ENCODE measurements at places on chromosomes 7 and 10. TPM values are rescaled to one million over a fixed set of nuclear protein-coding genes. Genes with fewer than 3 reads are reported as not detected.

H2BK1 gene
- total RNA-seq: not detected

GRCh38 chr10:17226891-17227303 is 1.1 kb upstream of the VIM start:
- no peak for DNase-seq

DNA sequence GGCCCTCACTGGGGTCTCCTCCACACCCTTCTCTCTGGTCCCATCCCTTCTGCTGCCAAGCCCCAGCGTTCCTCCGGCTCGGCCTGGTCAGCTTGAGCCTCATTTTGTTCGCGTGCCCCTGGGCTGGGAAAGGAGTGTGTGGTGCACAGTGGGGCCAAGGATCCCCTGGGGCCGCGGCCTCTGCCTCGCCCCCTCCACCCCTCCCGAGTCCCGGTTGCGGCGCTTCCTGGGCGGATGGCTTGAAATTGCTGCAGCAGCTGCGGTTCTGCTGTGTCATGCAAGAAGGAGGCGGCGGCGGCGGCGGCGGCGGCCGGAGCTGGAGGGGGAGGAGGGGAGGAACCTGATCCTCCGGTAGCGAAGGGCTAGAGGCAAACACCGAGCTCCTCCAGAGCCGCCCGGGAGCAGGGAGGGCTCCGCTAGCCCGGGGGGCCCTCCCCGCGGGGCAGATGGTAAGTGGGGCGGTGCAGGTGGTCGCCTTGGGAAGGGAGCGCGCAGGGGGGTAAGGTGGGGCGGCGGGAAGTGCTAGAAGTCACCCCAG is 217.8 kb upstream of the MKLN1 start:
- DNase-seq: peak; percentile 94

DNA sequence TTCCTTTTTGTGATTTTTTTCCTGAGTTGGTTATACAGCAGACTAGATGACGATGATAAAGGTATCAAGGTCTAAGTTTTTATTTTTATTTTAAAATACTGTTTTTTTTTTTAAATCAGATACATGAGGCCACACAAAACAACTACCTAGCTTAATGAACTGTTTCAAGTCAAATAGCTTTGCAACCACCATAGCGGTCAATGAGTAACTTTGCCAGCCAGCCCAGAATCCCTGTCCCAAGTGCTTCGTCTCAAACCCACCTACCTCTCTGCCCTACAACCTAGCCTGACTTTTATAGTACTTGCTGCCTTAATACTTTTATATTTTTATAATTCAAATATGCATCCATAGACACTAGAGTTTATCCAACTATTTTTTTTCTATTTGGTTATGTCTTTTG is 676.5 kb downstream of the NRG3 start:
- no peak for DNase-seq

NKX2-3 gene
- not detected for total RNA-seq

GRCh38 chr7:108724251-108725100 is 154.8 kb downstream of the DNAJB9 start:
- DNase-seq: no peak

CYP2C9 gene
- 7.2 TPM for total RNA-seq

- no peak for DNase-seq
Observed at GRCh38 chr7:34991938-34992840, 45.1 kb downstream of the DPY19L1 start.

DNA sequence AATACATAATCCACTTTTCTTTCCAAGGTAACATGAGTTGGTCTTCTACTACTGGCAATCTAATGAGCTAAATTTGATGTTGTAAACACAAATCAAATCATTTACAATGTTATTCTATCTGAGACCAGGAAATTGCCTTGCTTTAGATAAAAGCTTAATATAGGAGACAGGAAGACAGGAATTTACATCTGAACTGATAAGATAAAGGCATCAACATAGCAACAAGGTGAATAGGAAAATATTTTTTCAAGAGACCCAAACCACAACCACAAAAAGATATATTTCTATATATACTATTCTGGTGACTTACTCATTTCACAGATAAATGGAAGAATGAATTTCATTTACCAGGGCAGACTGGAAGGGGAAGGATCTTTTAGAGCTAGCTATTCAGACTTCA is 46.3 kb upstream of the CALCR start:
- no peak for DNase-seq

SLC39A12 gene
- total RNA-seq: not detected

SEC61G gene
- 117 TPM for total RNA-seq

DNA sequence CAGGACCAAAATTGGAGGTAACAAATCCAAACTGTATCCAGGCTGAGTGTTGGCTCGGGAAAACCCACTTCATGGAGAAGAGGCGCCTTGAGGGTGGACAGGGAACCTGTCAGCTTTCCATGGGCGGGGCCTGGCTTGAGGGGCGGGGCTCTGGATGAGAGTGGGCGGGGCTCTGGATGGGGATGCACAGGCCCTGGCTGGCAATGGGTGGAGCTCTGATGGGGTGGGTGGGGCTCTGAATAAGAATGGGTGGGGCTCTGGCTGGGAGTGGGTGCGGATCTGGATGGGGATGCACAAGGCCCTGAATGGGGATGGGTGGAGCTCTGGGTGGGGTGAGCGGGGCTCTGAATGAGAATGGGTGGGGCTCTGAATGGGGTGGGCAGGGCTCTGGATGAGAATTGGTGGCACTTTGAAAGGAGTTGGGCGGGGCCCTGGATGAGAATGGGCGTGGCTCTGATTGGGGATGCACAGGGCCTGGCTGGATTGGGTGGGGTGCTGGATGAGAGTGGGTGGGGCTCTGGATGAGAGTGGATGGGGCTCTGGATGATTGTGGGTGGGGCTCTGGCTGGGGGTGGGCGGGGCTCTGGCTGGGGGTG is 96.6 kb upstream of the NPTX2 start:
- DNase-seq: no peak

CLCN1 gene
- not detected for total RNA-seq

DNA sequence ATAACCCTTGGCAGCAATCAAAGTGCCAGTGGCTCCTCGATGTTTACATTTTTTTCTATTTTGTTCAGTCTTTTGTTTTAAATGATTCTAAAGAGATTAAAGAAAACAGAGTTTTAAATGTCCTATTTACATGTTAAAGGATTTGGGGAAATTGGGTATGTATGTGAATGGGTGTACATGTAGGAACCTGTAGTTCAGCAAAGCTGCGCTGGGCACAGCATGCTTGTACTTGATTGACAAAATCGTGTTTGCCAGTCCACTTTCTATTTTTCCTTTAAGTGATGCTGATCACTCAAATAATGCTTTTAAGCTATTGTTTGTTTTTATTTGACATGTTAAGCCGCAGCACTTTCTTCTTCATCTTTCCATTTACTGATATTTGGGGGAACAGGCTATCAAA is 40.9 kb downstream of the FHIP2A start:
- no peak for DNase-seq

DNA sequence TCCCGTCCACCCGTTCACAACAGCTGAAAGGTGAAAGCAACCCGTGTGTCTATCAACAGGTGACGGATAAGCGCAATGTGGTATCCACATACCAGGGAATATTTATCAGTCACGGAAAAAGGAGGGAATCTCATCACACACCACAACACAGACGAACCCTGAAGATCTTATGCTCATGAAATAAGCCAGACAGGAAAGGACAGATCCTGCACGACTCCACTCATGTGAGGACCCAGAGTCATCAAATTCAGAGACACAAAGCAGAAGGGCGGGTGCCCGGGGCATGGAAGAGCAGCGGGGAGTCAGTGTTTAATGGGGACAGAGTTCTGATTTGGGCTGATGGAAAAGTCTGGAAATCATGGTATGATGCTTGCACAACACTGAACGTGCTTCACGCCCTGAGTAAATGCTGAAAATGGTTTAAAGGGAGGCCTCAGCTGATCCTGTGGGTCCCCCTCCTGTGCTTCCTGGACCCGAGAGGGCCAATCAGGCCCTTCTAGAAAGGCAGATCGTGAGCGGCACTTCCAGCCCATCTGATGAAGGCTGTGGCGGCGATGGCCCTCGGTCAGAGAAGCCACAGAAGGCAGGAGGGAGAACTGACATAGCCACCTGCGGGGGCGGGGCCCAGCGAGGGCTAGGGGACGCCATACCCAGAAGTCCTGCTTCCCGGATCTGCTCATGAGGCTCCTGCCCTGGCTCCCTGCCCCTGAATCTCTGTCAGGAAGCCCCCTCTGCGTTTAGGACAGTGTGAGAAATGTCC is 19.1 kb downstream of the WDR86 start:
- no peak for DNase-seq

HABP2 gene
- total RNA-seq: not detected

DNA sequence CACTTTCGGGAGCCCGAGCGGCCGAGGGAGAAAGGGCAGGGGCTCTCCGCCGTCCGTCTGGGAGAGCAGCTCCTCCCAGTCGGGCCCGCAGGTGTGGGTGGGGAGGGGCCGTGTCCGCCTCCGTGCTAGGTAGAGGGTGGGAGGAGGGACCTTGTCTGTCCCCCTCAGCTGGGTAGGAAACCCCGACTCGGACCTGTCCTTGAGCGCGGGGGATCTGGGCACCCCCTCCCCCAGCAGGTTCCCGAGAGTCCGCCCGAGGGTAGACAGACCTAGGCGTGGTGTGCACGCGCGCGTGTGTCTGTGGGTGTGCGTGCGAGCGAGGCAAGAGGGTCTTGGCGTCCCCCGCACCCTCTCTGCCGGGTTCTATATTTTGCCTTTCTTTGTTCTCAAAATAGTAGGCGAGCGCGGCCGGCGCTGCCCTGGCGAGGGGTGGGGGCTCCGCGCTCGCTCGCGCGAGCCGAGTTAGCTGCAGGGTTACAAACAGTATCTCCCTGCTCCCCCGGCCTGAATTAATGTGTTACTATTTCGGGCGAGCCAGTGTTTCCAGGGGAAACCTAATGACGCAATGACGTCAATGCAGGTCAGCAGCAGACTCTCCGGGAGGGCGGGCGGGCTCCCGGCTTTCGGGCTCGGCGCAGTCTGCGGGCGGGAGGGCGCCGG is 73.9 kb upstream of the LEP start:
- no peak for DNase-seq

DNA sequence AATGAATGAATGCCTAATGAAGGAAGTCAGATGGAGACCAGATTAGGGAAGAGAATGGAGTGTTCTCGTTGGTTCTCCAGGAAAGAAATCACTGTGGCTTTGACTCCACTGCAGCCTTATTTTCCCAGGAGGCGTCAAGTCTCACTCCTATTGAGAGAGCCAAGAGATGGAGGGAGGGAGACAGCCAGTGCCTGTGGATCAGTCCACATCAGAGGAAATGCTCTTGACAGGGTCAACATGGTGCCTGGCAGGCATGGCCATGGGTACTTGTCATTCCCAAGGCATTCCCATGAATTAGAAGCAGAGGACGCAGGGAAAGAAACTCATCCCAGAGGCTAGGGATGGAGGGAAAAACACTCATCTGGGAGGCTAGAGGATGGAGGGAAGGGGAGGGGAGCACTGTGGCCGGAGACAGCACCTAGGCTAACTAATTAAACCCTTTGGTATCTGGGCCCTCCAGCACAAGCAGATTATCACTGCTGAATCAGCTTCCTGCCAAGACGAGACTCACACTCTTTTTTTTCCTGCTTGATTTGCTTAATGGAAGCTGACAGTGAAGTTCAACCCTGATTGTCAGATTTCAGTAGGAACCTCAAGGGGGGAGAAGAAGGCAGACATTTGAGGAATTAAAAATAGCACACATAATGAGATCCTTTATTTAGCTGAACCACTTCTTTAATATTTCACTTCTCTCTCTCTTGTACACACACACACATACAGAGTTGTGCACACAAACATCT is 1233.2 kb upstream of the AUTS2 start:
- DNase-seq: no peak

DNA sequence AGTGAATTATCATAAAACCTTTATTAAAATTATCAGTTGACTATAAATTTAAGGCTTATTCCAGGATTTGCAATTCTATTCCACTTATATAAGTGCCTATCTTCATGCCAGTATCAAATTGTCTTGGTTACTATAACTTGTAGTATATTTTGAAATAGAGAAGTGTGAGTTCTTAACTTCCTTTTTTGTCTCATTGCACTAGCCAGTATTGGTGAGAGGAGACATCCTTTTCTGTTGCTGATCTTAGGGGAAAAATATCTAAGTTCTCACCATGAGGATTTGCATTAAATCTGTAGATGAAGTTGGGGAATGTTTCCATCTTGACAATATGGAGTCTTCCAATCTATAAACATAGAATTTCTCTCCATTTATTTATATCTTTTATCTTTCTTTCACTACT is 104.2 kb upstream of the MKI67 start:
- no peak for DNase-seq

GRCh38 chr10:113235508-113235907 is 285.5 kb downstream of the TCF7L2 start:
- no peak for DNase-seq

All from suprapubic skin (tissue), 4 donors.